ENCODE measurements at places on chromosomes 5 and 9.

- no peaks in the 10 kb centered on the region for H3K27me3 ChIP-seq
- no peak overlapping the region for H3K4me3 ChIP-seq
- H3K36me3 ChIP-seq: no peaks in the 10 kb centered on the region
- DNase-seq: no peak
- H3K27ac ChIP-seq: no peak overlapping the region
These were observed 48.4 kb downstream of the NDFIP1 start for GRCh38 chr5:142156839-142157463.

DNA sequence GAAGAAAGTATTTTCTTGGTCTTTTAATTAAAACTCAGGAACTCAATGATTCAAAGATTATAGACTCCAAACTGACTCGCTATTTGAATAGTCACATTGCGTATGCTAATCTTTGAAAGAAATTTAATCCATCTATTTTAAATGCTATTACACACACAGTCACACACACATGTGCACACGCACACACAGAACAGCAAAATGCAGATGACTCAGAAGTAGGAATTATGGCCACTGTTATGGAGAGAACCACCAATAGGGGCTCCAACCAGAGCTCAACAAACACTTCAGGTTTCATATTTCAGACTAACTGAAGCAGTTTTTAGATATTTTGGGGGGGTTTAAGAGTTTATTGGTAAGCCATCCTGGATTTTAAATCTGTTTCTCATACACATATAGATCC lies 1917.9 kb downstream of the EFNA5 start:
- H3K27me3 ChIP-seq: no peaks in the 10 kb centered on the region
- no peaks in the 10 kb centered on the region for H3K4me1 ChIP-seq
- no peak for DNase-seq
- no peaks in the 10 kb centered on the region for H3K36me3 ChIP-seq

- no peak overlapping the region for H3K4me3 ChIP-seq
- no peaks in the 10 kb centered on the region for H3K36me3 ChIP-seq
These were observed 140.3 kb downstream of the LPAR1 start for GRCh38 chr9:110897943-110898342.

DNA sequence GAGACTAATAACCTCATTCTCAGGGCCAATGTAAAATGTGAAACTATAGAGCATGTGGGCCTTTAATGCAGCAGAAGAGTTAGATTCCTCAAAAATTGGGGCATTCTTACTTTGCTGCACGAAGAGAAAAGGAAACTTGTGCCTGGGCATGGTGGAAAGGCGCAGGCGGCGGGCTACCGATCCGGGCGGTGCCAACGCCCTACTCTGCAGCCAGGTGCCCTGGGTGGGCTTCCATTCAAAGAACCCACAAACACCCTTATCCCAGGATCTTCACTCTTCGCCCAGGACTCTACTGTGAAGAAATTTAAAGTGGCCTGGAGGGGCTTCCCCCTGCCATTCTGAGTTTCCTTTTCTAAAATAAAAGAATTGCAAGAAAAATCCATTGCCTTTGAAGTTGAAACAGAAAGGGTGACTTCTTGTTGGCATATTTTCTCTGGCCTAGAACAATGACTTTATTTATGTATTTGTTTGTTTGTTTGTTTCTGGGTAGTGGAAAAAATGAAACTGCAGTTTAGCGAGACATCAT lies 124.9 kb downstream of the TMEM161B start:
- H3K4me3 ChIP-seq: no peak overlapping the region
- H3K36me3 ChIP-seq: peaks cover 18% of the 10 kb centered on the region
- DNase-seq: no peak

- H3K27ac ChIP-seq: no peak overlapping the region
- no peak for DNase-seq
- no peaks in the 10 kb centered on the region for H3K27me3 ChIP-seq
- no peaks in the 10 kb centered on the region for H3K36me3 ChIP-seq
- H3K4me1 ChIP-seq: no peaks in the 10 kb centered on the region
These were observed 384.8 kb downstream of the PRR16 start for GRCh38 chr5:120848883-120849282.

DNA sequence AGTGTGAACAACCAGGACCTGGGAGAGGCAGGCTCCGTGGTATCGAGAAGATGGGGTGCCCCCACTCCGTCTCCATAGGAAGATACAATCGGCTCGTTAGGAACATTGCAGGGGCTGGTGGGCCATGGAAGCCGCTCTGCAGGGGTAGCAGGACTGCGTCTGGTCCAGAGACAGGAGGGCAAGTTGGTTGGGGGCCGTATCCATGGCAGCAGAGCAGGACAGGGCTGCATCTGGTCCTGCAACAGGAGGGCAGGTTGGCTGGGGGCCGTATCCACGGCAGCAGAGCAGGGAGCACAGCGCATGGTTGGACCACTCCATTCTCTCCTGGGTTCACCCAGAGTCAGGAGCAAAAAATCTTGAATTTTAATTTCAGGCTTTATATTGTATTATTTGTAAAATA lies 98.2 kb downstream of the ANKRD33B start:
- no peak for DNase-seq
- no peak overlapping the region for H3K4me3 ChIP-seq
- H3K27ac ChIP-seq: no peak overlapping the region

GRCh38 chr5:173321886-173322285 lies 6.3 kb downstream of the STC2 start:
- H3K4me3 ChIP-seq: no peak overlapping the region
- peaks cover 12% of the 10 kb centered on the region for H3K4me1 ChIP-seq
- H3K36me3 ChIP-seq: no peaks in the 10 kb centered on the region
- peaks cover 66% of the 10 kb centered on the region for H3K27me3 ChIP-seq
- no peak for DNase-seq

- H3K27ac ChIP-seq: no peak overlapping the region
- no peak for DNase-seq
- no peak overlapping the region for H3K4me3 ChIP-seq
- H3K4me1 ChIP-seq: no peaks in the 10 kb centered on the region
- no peaks in the 10 kb centered on the region for H3K27me3 ChIP-seq
- peaks cover 21% of the 10 kb centered on the region for H3K36me3 ChIP-seq
These were observed 301.9 kb downstream of the FER start for GRCh38 chr5:109049565-109049964.

DNA sequence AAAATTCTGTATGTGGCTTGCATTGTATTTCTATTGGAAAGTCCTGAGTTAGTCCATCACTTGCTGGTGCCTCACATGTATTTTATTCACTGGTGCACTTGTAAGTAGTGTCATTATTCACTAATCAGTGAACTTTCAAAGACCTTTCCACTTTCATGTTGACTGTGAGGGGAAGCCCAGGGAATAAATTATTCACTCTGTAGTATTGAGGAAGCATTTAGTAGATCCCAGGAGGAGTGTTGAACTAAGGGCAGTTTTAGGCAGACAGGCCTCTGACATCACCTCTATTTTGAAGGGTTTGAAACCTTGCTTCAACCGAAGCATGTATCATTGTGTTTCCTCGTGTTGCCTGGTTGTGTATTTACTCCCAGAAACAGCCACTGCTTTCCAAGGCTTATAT lies 705.4 kb upstream of the RIOK2 start:
- H3K4me3 ChIP-seq: no peak overlapping the region
- H3K4me1 ChIP-seq: no peaks in the 10 kb centered on the region
- H3K27ac ChIP-seq: no peak overlapping the region
- no peaks in the 10 kb centered on the region for H3K36me3 ChIP-seq

DNA sequence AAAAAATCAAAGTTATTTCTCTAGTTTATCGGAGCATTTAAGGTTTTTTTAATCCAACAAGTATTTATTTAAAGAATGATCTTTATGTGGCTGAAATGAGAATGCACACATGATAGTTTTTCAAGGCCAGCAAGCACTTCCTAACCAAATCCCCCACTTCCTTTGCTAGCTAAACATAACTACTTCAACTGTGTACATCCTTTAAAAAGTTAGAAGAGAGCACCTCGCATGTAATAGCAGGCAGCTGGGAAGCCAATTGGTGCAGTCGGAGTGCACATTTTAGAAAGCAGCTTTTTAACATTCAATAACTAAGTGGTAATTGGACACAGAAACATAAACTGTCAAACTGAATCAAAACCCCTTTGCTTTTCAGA lies 245.7 kb downstream of the BNC2 start:
- H3K4me1 ChIP-seq: no peaks in the 10 kb centered on the region
- no peak for DNase-seq
- H3K4me3 ChIP-seq: no peak overlapping the region

- no peaks in the 10 kb centered on the region for H3K36me3 ChIP-seq
- H3K27me3 ChIP-seq: peaks cover 32% of the 10 kb centered on the region
- DNase-seq: no peak
These were observed 11.7 kb upstream of the CERCAM start for GRCh38 chr9:128408963-128409431.

GRCh38 chr5:142644640-142645361 lies 41.1 kb downstream of the FGF1 start:
- no peak for DNase-seq
- H3K4me1 ChIP-seq: no peaks in the 10 kb centered on the region
- H3K27ac ChIP-seq: no peak overlapping the region
- peaks cover 3% of the 10 kb centered on the region for H3K27me3 ChIP-seq

- H3K27ac ChIP-seq: no peak overlapping the region
- H3K27me3 ChIP-seq: peaks cover 18% of the 10 kb centered on the region
- no peak overlapping the region for H3K4me3 ChIP-seq
- H3K4me1 ChIP-seq: no peaks in the 10 kb centered on the region
- H3K36me3 ChIP-seq: no peaks in the 10 kb centered on the region
These were observed 177.4 kb downstream of the SLC28A3 start for GRCh38 chr9:84163052-84163650.

GRCh38 chr5:168137265-168137664 lies 154.2 kb upstream of the WWC1 start:
- H3K4me3 ChIP-seq: no peak overlapping the region
- H3K27ac ChIP-seq: no peak overlapping the region
- no peaks in the 10 kb centered on the region for H3K36me3 ChIP-seq
- DNase-seq: peak; percentile 3
- H3K27me3 ChIP-seq: no peaks in the 10 kb centered on the region
- H3K4me1 ChIP-seq: no peaks in the 10 kb centered on the region

- no peak overlapping the region for H3K4me3 ChIP-seq
- peaks cover 2% of the 10 kb centered on the region for H3K27me3 ChIP-seq
- no peaks in the 10 kb centered on the region for H3K36me3 ChIP-seq
- H3K4me1 ChIP-seq: no peaks in the 10 kb centered on the region
These were observed 119.4 kb downstream of the SPOCK1 start for GRCh38 chr5:137379555-137380286.

DNA sequence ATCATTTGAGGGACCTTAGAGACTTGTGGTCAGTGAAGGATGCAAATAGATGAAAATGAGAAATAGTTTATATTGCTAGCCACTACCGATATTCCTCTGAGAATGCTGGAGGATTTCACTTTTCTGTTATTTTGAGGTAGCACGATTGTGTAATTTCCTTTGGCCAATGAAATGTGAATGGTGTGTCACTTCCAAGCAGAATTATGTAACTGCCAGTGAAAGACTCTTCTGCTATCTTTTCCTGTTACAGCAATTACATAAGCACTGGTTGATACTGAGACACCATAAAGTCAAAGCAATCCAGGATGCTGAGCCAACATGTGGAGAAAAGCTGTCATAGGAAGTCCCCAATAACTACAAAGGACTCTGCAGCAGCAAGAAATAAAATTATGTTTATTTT lies 3.6 kb upstream of the PCDHA2 start:
- peaks cover 47% of the 10 kb centered on the region for H3K27me3 ChIP-seq
- no peak overlapping the region for H3K27ac ChIP-seq
- no peak for DNase-seq
- H3K4me1 ChIP-seq: no peaks in the 10 kb centered on the region
